ENCODE measurements at places on chromosomes 1 and 21. TPM values are rescaled to one million over a fixed set of nuclear protein-coding genes. Genes with fewer than 3 reads are reported as not detected.
A peak's percentile ranks its signal among the peaks of the same experiment; 100 is the strongest.

GRCh38 chr1:63435161-63435560 is 67.7 kb downstream of the ALG6 start:
- no peak for DNase-seq

BLZF1 gene
- 11.8 TPM for total RNA-seq

- no peak for DNase-seq
Observed at GRCh38 chr1:99674115-99675064, 28.5 kb downstream of the PALMD start.

DNA sequence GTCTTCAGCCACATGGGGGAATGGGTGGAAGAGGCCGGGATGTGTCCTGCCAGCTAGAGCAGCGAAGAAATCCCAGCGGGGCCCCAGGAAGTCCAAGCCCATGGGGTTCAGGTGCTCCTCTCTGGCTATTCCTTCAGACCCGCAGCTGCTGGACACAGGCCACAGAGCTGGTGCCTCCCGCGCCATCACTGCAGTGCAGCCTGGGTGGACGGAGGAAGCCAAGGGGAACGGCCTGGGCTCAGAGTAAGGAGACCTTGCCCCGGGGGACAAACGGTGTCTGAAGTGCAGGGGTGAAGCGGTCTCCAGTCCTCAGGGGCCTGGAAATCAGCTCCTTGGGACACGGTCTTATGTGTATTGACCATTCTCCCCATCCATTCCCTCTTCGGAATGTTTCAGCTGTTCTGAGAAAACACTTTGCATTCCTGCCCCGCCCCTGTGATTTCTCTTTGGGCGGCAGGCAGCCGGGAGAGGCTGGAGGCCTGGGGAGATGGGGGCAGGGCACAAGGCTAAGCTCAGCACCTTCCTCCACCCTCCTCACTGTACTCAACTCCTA is 18.4 kb downstream of the MTHFR start:
- no peak for DNase-seq

DNA sequence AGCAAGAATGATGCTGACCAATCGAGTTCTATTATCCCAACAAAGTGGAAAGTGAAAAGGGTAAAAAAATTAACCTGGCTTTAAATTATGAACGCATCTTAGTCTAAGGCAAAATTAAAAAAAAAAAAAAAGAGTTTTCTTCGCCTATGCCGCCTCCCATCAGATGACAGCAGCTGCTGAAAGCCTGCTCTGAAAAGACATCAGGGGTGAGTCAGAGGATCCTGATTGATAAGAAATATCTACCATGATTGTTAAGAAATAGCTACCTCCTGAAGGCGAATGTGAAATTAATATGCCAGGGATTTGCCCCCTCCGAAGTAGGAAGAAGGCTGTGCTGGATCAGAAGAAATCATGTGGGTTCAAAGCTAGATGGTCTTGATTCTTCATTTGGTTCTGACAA is 216.8 kb upstream of the C1orf87 start:
- no peak for DNase-seq

- no peak for DNase-seq
Observed at GRCh38 chr1:21724098-21724497, 54.9 kb upstream of the RAP1GAP start.

- DNase-seq = no peak
Observed at GRCh38 chr1:108072776-108073175, 107.8 kb upstream of the VAV3 start.

S100A16 gene
- not detected for total RNA-seq

- no peak for DNase-seq
Observed at GRCh38 chr21:35575280-35575915, 484.9 kb downstream of the SETD4 start.

LCE3D gene
- not detected for total RNA-seq

GRCh38 chr1:219724440-219724839 is 111.5 kb upstream of the ZC3H11B start:
- no peak for DNase-seq

GRCh38 chr1:170436928-170437327 is 95.0 kb upstream of the GORAB start:
- DNase-seq = no peak

APCS gene
- not detected for total RNA-seq

DNA sequence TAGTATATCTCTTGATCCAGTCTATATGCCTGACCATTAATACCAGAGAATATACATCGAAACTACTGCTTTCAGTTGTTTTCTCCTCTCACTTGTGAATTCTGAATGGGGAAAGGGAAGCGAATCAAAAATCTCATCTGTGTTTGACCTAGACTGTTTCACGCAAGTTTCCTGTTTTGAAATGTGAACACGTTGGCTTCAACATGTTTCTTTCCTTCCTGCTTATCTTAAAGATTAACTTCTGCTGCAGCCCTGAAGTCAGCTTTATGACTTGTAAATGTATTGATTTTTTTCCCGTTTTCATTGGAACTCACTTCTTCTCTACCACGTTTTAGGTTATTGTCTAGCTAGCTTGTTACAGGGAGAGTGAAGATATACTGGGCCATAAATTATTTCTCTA is 49.9 kb downstream of the SNX27 start:
- no peak for DNase-seq

DNA sequence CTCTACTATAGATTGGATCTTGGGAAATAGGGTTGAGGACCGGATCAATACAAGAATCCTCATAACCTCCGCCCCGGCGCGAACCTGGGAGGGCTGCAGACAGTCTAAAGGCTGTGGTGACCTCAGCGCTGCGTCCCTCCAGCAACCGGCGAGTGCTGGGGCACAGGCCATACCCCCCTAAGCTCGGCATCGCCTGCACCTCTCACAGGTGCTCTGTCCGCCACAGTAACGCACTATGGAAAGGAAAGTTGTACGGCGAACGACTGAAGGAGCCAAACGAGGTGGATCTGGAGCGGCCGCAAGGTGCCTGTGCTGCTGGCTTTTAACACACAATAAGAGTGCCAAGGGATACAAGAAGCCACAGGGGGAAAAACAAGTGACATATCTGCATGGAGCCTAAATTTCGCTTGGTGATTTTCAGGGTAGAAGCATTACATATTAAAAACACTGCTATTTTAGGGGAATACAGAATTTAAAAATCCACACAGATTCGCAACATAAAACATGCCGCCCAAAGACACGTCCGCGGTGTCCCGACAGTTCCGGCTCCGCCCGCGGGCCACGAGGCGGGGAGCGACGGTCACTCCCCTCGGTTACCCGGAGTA is 1.4 kb upstream of the RBM15 start:
- peak; percentile 28 for DNase-seq

OR10Z1 gene
- not detected for total RNA-seq

DNA sequence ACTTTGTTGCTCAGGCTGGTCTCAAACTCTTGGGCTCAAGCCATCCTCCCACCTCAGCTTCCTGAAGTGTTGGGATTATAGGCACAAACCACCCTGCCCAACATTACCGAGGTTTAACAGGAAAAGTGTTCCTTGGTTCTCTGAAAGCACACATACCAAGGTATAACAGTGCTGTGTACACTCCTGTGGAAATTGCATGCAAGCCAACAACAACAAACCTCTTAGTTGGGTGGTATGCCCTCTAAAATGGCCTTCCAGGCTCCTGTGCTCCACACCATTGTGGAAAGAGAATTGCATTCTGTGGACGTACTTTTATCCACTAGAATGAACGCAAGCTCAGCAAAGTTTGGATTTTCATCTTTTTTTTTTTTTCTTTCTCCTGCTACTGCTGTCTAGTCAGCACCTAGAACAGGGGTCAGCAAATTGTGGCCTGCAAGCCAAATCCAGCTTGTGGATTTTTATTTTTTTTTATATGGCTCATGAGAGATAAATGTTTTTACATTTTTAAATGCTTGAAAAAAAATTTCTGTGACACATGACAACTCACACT is 192.2 kb upstream of the TNR start:
- DNase-seq = no peak

DNA sequence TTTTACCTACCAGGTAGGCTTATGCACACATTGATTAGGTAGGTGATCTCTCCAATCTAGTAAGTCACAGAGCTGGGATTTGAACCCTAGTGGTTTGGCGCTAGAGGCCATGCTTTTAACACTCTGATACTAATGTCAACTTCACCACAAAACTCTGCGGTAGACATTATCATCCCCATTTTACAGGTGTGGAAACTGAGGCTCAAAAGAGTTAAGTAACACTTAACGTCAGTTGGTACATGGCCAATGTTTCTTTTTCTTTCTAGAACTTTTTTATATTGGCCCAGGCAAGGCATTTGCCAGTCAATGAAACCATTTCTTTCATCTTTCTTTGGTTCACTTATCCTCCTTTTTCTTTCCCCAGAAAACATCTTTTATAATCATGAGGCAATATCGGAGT is 95.9 kb upstream of the KIF26B start:
- no peak for DNase-seq

GRCh38 chr1:10456048-10456447 is 6.2 kb downstream of the CORT start:
- no peak for DNase-seq

- DNase-seq = no peak
Observed at GRCh38 chr1:223248770-223249140, 105.7 kb upstream of the TLR5 start.

GRCh38 chr21:25963181-25963580 is 207.4 kb downstream of the APP start:
- DNase-seq = no peak

NECTIN4 gene
- 0.05 TPM for total RNA-seq

FCER1A gene
- not detected for total RNA-seq

GRCh38 chr1:99776120-99776519 is 9.7 kb upstream of the FRRS1 start:
- DNase-seq = no peak

DNA sequence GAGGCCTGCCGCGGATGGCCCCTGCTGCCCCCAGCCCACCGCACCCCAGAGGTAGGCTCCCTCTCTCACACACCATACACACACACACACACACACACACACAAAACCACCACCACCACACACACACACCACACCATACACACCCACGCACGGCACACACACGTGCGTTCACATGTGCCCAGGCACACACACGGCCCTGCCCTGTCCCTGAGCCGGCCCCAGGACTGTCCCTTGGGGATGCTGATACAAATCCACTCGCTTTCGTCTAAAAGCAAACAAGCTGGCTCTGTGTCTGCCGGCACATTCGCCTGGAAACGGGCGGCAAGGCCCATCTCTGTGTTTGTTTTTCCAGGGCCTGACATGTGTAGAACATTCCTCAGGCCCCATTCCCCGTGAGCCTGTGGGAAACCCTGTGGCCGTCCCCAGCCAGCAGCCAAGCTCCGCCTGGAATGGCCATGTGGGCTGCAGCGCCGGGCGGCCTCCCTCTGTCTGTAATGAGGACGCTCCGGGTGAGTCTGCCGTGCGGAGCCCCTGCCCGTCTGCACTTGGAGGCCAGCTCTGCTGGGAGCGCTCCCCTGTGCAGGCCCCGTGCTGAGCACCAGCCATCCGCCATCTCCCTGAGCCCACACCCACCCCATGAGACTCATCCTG is 67.4 kb downstream of the DMRTB1 start:
- no peak for DNase-seq

LRRC38 gene
- total RNA-seq = not detected

GRCh38 chr1:200153277-200154055 is 126.0 kb downstream of the NR5A2 start:
- peak; percentile 24 for DNase-seq

ETV3L gene
- not detected for total RNA-seq

GRCh38 chr1:11472741-11473140 is 6.2 kb upstream of the DISP3 start:
- no peak for DNase-seq

- DNase-seq = no peak
Observed at GRCh38 chr21:38306433-38307141, 49.8 kb downstream of the KCNJ15 start.

Data from activated T-helper 2 cell treated with anti-CD3 and anti-CD28 coated beads, Interferon-gamma antibody, Interleukin-2, Interleukin-4, amounts not matched to agents 10 μg/mL and 5 μg/mL and 100 μg/mL, durations not matched to agents 14 hours and 24 hours and 36 hours (primary cell).